ENCODE measurements at places on chromosomes 6 and 20.
A peak's percentile ranks its signal among the peaks of the same experiment; 100 is the strongest.

DNA sequence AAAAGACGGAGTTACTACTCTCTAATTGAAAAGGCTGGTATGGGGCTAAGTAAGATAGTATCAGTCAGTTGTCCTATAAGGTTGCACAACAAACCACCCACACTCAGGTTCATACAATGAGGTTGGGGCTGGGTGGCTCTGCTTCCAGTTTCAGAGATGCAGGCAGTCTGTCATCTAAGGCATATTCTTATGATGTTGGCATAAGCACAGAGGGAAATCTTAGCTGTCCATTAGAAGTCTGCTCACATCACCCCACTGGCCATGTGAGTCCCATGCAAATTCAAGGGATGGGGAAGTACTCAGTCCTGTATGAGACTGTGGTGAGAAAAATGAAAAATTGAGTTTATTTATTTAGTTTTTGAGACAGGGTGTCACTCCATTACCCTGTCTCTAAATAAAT lies 118.6 kb downstream of the LAMP5 start:
- DNase-seq = no peak

- no peak for DNase-seq
These were observed 610.2 kb upstream of the NOX3 start for GRCh38 chr6:156065849-156066248.

GRCh38 chr6:149318581-149319286 lies 1.2 kb downstream of the TAB2 start:
- DNase-seq = no peak

DNA sequence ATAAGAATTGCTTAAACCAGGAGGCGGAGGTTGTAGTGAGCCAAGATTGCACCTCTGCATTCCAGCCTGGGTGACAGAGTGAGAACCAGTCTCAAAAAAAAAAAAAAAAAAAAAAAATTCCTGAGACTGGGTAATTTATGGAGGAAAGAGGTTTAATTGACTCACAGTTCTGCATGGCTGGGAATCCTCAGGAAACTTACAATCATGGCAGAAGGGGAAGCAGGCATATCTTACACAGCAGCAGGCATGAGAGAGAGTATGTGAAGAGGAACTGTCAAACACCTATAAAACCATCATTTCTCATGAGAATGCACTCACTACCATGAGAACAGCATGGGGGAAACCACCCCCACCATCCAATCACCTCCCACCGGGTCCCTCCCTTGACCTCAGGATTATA lies 1.8 kb upstream of the FKBP1A start:
- no peak for DNase-seq

- no peak for DNase-seq
These were observed 45.2 kb downstream of the THEMIS start for GRCh38 chr6:127855542-127856159.

DNA sequence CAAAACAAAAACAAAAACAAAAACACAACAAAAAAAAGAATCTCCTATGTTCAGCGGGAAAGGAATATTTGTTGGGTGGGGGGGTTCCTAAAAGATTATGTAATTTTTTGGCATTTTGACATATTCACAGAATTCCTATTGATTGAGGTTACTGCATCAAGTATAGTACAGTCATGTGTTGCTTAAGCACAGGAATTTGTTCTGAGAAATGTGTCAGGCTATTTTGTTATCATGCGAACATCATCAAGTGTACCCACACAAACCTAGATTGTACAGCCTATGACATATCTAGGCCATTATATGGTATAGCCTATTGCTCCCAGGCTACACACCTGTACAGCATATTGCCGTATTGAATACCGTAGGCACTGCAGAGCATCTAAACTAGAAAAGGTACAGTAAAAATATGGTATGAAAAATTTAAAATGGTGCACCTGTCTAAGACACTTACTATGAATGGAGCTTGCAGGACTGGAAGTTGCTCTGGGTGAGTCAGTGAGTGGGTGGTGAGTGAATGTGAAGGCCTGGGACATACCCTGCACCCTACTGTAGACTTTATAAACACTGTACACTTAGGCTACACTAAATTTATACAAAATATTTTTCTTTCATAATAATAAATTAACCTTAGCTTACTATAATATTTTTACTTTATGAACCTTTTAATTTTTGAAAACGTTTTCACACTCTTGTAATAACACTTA lies 110.6 kb downstream of the CDKAL1 start:
- DNase-seq = no peak

- no peak for DNase-seq
These were observed at the start of gene TFAP2C for GRCh38 chr20:56628873-56629463. Gene TFAP2C (plus strand): TSS chr20:56629306. CDS start chr20:56629545, 239 bp downstream.

GRCh38 chr6:144327081-144327480 lies 41.9 kb downstream of the UTRN start:
- no peak for DNase-seq

DNA sequence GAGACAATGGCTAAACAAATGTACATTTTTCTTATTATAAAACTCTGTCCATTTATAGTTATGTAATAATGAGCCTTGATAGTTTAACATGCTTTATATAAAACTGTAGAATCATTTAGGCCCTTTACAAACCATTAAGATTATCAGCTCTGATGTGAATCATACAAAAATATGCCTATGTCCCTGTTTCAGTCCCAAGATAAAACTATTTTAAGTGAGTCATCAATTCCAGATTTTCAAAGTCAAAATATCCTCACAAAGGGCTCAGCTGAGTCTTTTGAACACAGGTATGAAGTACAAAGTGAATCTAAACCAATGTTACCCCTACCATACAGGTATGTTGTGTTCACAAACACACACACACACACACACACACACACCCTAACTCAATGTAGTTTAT lies 88.0 kb downstream of the PTPRK start:
- DNase-seq = no peak

GRCh38 chr6:139515511-139515910 lies 141.1 kb upstream of the CITED2 start:
- DNase-seq = no peak

DNA sequence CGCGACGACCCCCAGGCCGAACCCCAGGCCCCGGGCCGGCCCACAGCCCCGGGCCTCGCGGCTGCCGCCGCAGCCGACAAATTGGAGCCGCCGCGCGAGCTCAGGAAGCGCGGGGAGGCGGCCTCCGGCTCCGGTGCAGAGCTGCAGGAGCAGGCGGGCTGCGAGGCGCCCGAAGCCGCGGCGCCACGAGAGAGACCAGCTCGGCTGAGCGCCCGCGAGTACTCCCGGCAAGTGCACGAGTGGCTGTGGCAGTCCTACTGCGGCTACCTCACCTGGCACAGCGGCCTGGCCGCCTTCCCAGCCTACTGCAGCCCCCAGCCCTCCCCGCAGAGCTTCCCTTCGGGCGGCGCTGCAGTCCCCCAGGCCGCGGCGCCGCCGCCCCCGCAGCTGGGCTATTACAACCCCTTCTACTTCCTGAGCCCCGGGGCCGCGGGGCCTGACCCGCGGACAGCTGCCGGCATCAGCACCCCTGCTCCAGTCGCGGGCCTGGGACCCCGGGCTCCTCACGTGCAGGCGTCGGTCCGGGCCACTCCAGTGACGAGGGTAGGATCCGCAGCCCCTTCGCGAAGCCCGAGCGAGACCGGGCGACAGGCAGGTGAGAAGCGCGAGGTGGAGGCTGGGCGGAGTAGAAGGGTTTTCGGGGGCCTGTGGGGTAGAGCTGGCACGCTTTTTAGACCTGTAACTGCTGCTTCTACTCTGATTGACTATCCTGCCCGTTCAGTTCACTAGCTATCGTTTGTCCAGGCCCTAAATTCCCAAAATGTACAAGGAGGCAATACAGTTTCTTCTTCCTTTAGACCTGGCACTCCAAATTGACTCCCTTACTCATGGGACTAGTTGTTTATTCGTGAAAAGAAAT lies 654 bp downstream of the FAM8A1 start:
- no peak for DNase-seq

DNA sequence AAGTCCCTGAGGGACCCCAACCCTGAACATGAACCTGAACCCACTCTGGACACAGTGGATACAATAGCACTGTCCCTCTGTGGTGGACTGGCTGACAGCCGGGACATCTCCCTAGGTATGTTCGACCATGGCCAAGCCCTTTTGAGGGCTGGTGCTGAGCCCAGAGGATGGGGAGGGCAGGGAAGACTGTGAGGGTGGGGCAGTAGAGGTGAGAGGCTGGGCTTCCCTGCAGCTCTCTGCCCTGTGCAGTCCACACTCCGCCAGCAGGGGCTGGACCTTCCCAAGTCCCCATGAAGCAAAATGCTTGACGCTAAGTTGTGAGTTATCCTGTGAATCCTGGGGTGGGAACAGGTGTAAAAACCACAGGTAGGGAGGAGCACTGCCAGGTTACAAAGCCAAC lies 11.5 kb downstream of the LPIN3 start:
- DNase-seq = no peak

DNA sequence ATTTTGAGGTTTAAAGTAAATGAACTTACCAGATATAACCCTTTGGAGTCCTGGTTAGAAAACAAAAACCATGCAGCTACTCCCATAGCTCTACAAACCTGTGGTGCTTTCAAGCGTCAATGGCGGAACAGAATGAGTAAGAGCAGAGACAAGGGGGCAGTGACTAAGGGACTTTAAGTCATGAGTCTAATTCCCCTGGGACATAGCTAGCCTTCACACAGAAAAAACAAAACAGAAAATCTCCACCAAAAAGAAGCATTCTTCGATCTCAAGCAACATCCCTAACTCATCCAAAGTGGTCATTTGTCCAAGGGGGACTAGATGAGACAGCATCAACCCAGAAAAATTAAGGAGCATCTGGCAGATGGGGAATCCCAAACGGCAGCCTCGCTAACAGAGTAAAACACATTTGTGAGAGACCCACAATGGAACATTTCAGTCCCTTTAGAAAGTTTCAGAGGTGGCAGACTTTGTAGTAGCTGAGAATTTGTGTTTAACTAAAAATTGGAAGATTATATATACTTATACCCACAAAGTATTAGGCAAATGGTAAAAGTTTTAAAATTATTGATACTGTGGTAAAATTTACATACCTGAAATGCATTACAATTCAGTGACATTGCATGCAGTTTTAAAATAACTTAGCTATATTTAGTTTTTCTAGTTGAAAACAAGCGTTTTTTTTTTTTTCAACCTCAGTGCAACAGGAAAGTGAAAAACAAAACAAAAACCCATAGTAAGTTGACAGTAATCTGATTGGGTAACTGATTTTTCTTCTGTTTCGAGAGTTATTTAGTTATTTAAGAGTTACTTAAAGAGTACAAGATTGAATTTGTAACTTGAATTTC lies 67.5 kb downstream of the KCNQ5 start:
- no peak for DNase-seq

- no peak for DNase-seq
These were observed 165.7 kb downstream of the SMOC2 start for GRCh38 chr6:168606722-168607121.

DNA sequence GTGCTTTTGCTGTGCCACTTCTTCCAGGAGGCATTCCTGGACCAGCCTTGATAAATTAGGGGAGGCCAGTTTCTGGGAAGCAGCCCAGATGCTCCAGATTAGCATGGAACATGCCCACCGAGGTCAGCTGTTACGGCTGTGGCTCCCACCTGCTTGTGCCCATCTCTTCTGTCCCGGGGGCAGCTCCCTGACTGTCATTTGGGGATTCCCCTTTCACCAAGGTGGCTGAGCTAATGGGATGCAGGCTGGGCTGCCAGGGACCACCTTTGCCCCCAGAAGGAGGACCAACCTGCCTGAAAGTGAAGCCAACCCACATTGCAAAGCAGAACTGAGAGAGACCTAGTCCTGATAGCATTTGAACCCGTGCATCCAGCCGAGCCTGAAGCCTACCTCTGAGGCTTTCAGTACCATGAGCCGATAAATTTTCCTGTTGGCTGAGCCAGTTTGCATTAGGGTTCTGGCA lies 85.3 kb downstream of the PTPN1 start:
- no peak for DNase-seq

- no peak for DNase-seq
These were observed 17.3 kb downstream of the STX7 start for GRCh38 chr6:132495604-132496079.

GRCh38 chr6:134932098-134932497 lies 17.8 kb downstream of the ALDH8A1 start:
- no peak for DNase-seq

DNA sequence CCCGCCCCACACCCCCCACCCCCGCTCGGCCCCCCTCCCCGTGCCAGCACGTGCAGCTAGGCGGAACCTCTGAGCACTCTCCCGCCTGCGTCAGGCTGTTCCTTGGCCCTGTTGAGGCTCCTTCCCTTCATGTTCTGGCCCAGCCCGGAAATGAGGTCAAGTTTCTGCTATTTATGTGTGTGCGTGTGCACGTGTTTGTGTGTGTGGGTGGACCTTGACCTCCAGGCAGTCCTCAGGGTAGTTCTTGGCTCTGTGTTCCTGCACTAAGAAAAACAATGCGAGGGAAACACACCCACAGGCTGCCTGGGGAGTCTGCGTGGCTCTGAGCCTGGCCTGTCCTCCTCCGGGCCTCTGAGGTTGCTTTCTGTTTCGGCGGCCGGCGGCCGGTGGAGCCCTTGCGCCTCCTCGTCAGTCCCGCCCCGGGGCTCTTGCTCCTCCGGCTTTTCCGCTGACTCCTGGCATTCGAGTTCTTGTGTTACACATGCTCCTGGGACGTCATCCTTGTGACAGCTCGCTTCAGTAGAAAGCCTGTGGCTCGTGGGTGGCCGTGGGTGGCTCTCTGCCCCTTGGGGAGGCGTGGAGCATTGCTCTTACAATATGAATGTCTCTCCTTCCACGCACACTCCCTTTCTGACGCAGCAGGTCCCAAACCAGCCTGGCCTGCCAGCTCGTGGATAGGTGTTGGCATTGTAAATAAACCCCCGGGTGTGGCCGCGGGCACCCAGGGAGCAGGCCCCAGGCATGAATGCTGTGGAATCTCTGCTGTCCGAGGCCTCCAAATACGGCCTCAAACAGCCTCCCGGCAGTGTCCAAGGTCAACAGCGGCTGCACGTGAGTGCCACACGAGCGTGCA lies 10.0 kb downstream of the SLCO4A1 start:
- no peak for DNase-seq

GRCh38 chr6:73537677-73538076 lies 16.8 kb upstream of the EEF1A1 start:
- DNase-seq = no peak

GRCh38 chr6:37323580-37323979 lies 30.2 kb upstream of the RNF8 start:
- DNase-seq = peak; percentile 89

DNA sequence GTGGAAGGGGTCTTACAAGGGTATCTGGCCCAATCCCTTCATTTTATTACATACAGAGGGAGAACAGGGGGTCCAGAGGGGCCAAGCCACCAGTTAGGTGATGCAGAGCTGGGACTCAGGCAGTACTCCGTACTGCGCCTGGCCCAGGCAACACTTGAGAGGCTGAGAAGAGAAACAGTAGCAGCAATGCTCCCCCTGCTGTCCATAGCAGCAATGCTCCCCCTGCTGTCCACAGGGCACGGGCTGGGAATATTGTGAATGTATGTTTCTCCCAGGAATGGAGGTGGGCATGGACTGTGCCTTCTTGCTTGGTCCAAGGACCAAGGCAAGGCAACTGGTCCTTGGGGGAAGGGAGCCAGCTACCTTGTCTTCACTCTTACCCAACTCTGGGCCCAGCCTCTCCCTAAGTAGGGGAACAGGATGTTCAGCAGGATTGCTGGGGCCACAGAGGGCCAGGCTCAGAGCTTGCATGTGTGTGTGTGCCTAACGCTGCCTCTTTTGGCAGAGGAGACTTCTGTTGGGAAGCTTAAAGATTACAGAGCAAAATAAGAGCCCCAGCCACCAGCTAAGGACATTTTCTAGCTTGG lies 14.8 kb upstream of the FAM83C start:
- DNase-seq = peak; percentile 25

GRCh38 chr20:20466341-20466879 lies 98.5 kb downstream of the INSM1 start:
- DNase-seq = no peak

GRCh38 chr6:53830366-53830765 lies 35.6 kb downstream of the LRRC1 start:
- DNase-seq = no peak
